ENCODE measurements at places on chromosomes 5 and 9. TPM values are rescaled to one million over a fixed set of nuclear protein-coding genes. Genes with fewer than 3 reads are reported as not detected.

Gene LECT2
- total RNA-seq, result not detected

Gene LCP2
- total RNA-seq, result 7.1 TPM

Gene SAPCD2
- total RNA-seq, result 0.12 TPM

GRCh38 chr5:64971513-64971912 is 202.8 kb downstream of the CWC27 start:
- DNase-seq, result no peak

GRCh38 chr9:3931996-3932906 is 367.6 kb downstream of the GLIS3 start:
- DNase-seq, result no peak

GRCh38 chr9:33737811-33738606 is 57.4 kb upstream of the PRSS3 start:
- DNase-seq, result peak; percentile 36

GRCh38 chr5:133983674-133984073 is 15.2 kb upstream of the C5orf15 start:
- DNase-seq, result peak; percentile 14

GRCh38 chr9:109599711-109600110 is 101.6 kb upstream of the PTPN3 start:
- DNase-seq, result no peak

DNA sequence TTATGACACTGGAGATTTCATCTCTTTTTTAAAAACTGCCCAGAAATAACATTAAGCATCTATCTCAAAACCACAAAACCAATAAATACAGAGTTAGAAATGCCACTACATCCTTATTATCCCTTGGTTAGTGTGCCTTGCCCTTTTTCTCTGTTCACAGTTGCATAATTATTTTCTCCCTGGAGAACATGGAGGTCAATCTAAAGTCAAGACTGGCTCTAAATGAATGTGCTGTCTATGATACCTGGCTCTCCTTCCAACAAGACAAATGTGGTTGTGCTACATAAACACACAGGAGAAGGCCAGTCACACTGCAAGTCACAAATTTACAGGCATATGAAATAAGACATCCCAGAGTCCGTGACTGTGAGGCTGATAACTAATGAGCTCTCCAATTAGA is 2.8 kb downstream of the FBN2 start:
- DNase-seq, result no peak

Gene IFNB1
- not detected for total RNA-seq

Gene HTR1A
- not detected for total RNA-seq

Gene LHX3
- total RNA-seq, result not detected

GRCh38 chr5:77957081-77957480 is 180.9 kb upstream of the TBCA start:
- no peak for DNase-seq

DNA sequence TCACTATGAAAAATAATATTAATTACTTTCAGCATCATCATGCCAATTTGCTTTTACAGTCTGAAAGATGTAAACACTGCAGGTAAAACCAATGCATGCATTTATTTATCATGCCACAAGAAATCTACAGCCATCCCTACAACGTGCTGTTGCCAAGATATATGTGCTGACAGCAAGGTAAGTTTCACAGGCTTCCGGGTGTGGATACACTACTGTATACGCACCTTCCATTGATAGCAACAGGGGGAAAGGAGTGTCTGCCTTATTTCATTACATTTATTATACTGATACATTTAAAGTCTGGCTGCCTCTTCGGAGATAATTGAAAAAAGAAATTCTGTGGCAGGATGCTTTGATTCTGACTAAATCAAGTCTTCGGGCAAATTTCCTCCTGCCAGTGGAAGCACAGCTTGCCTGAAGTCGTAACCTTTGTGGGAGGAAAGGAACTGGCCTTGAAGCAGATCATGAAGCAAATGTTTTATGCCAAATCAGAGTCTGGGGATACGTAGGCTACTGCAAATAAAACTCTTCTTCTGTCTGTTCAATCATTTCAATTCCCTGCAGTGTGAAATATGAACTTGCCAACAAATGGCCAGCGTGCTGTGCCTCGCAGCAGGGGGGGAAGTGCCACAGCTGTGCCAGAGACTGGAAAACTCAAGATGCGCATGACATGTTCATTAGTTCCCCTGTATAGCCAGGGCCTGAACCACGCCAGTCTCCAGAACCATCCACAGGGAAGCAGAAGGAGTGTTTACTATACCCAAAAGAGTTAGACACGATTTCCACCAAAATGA is 268.1 kb downstream of the EFNA5 start:
- no peak for DNase-seq

DNA sequence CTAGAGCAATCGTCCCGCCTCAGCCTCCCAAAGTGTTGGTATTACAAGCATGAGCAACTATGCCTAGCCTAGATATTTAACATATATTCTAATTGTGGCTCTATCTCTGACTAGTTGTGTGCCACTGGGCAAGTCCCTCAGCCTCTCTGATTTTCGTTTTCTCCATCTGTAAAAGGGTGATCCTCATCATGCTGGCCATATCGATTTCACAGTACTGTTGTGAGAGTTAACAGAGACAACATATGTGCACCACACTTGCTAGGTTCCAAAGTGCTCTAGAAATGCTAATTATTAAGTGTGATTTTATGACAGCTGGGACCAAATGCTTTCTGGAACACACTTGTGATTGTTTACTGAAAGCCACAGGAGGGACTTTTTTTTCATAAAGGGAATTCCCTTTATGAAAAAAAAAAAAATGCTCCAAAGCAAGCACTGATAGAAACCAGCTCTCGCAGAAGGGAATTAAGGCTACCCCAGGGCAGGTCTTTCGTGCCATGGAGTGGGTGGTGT is 78.5 kb upstream of the EPB41L4B start:
- DNase-seq, result no peak

- DNase-seq, result no peak
Observed at GRCh38 chr5:34534523-34535103, 121.5 kb upstream of the RAI14 start.

- no peak for DNase-seq
Observed at GRCh38 chr5:144142139-144142823, 28.2 kb downstream of the YIPF5 start.

DNA sequence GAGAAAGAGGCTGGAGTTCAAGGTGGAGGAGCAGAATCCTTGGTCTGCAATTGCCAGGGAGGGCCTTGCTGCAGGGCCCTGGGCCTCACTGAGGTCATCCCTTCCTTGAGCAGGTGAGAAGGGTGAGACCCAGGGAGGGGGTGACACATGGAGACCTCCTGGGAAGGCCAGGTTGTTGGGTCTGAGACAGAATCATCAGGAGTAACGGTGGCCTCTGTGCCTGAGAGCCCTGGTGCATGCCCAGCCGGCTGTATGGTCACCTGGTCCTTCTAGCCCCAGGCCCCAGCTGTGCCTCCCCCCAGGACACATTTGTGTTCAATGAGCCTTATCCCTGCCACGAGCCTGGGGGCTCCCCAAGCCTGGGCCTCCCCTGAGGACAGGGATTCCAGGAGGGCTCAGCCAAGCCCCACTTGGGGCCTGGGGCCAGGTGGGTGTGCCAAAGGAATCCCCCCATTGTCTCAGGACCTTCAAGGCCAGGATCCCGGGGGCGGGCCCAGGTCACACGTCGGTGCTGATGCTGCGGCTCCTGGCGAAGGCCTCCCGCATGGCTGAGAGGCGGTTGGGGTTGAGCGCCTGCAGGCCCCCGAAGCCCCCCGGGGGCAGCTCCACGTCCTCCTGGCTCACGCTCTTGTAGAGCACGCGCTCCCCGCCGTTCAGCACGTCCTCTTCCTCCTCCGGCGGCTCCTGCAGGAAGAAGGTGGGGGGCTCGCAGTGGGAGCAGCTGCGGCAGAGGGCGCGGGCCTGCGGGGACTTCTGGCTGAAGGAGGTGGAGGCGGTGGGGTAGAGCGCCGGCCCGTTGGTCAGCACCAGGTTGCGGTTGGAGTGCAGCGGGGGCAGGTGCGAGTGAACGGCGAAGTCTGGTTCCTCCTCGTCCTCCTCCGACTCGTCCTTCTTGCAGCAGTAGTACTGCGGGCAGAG is 30.4 kb downstream of the FAM163B start:
- DNase-seq, result peak; percentile 24

Gene PCDHAC2
- 0.10 TPM for total RNA-seq

Gene OTP
- not detected for total RNA-seq

DNA sequence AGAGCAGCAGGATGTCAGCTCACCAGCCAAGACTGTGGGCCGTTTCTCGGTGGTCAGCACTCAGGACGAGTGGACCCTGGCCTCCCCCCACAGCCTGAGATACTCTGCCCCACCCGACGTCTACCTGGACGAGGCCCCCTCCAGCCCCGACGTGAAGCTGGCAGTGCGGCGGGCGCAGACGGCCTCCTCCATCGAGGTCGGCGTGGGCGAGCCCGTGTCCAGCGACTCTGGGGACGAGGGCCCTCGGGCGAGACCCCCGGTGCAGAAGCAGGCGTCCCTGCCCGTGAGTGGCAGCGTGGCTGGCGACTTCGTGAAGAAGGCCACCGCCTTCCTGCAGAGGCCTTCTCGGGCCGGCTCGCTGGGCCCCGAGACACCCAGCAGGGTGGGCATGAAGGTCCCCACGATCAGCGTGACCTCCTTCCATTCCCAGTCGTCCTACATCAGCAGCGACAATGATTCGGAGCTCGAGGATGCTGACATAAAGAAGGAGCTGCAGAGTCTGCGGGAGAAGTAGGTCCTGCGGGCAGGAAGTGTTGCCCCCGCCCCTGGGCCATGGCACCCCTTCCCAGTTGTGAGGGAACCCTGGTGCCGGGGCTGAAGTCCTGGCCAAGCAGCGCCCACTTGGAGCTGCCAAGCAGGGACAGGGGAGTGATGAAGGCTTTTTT is 108.9 kb downstream of the WNK2 start:
- DNase-seq, result no peak

Gene CERCAM
- total RNA-seq, result 7.0 TPM

- DNase-seq, result no peak
Observed at GRCh38 chr9:22114956-22115355, 105.9 kb upstream of the CDKN2B start.

- DNase-seq, result no peak
Observed at GRCh38 chr9:21764846-21765245, 37.6 kb upstream of the MTAP start.

GRCh38 chr5:371811-372555 is 50.5 kb downstream of the AHRR start:
- DNase-seq, result peak; percentile 9

GRCh38 chr5:79464695-79465332 is 49.1 kb downstream of the HOMER1 start:
- DNase-seq, result no peak

Gene PCDHA4
- 0.10 TPM for total RNA-seq

GRCh38 chr9:104833696-104834095 is 69.8 kb downstream of the NIPSNAP3B start:
- no peak for DNase-seq

DNA sequence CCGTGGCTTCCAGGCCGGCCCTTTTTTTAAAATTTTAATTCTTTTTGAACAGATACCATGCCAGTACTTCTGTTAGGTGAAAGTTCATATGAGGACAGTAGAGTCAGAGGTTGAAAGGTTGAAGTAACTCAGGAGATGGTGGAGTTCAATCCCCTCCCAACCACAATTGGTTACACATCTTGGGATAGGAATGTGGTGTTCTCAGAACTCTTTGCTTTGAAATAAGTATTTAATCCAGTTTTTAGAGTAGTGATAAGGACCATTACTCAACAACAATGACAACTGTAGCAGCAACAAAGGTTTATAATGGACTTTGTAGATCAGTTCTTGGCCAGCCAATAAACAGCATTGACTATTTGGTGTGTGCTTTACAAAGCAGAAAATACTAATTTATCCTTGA is 116.0 kb downstream of the ARHGAP26 start:
- no peak for DNase-seq

GRCh38 chr9:92147030-92147851 is 32.0 kb upstream of the SPTLC1 start:
- DNase-seq, result peak; percentile 60

- DNase-seq, result no peak
Observed at GRCh38 chr5:78545406-78545805, 103.2 kb downstream of the LHFPL2 start.

DNA sequence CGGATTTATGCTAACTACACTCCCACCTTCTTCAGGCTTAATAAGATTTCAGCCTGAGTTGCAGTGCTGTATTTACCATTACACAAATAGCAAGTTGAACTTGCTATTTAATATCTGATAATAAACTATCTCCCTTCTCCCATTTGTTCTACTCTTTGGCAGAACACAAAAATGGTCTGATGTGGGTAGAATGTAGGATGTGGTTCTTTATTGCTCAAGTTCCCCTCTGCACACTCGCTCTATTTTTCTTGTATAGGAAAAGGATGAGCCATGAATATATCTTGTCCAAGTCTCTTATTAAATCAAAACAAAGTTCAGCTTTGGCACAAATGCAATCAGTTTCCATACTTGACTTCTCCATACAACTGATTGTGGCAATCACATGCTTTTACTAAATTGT is 37.2 kb upstream of the KIF2A start:
- DNase-seq, result no peak

DNA sequence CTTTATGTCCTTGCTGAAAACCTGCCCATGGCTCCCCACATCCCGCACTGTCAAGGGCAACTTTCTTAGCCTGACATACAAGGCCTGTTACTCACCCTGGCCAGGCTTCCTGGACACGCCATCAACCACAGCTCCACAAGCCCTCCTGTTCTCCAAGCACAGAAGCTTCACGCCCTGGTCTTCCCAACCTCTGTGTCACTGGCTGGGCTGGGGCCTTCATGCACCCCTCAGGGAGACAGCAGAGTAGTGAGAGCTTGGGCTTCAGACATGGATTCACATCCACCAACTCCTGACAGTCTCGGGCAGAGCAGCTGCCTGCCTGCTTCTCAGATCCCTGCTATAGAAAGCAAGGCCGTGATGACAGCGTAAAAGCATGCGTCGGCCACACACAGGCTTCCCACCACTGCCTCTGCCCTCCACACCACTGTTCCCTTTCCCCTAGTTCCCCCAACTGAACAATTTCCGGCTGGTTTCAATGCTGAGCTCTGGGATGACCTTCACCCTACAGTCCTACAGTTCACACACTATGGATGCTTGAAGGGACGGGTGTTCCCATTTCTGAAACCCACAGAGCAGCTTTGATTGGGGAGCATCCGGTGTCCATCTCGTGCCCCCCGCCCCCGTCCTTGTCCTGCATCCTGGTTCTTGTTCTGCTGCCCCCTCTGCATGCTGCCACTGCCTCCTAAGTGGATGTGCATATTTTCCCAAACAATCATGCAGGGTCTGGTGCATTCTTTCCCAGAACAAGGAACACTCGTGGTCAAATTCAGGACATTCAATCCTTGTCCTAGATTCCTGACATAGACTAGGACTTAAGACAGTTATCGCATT is 33.4 kb upstream of the ADAMTS2 start:
- DNase-seq, result no peak

DNA sequence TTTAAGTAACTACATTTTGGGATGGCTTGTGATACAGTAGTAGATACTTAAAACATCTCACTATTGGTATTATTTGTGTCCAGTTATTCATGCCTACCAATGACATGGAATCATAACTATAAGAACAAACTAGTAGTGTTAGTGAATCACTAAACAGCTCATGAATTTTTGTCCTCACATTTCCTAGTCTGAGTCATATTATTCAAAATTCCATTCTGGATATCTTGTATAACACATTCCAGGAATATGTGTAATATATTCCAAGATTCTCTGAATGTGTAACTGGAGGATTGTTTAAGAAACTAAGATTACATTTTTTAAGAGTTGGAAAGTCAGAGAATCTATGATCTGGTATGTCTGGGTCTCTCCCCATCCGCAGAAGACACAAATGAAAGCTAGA is 565.3 kb upstream of the ZNF608 start:
- DNase-seq, result no peak
